AG08396 (cell line): ENCODE measurements at places on chromosomes 7 and 10.

DNA sequence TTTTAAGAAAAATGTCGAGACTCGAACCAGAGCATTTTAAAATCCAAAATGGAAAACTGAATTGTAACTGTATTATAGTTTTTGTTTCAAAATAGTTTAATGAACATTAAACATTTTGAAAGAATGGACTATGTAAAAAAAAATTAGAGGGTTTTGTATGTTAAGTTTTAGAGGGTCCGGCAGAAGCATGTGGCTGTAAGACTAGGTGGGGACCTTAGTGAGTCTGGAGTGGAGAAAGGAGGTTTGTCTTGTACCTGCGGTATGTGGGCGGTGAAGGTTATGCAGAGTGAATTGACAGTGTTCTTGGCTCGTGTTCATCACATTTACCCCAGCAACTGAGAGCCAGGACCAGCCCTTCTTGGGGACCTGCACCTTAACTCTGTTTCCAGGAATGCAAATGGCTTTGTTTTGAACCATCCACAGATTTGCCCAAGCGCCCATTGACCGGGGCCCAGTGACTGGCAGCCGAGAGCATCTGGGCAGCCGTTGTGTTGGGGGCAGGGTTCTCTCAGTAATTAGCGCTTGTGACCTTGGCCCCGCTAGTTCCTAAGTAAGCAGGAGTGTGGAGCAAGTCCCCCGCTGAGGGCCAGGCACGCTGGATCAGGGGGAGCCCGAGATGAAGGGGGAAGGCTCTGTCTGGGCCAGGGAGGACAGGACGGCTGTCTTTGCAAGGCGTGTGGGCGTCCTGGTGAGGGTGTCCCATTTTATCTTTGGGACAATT is 1.4 kb upstream of the KLF6 start:
- DNase-seq, result no peak

GRCh38 chr7:69670701-69671100 is 72.4 kb downstream of the AUTS2 start:
- no peak for DNase-seq

GRCh38 chr10:31959461-31960173 is 31.0 kb upstream of the ARHGAP12 start:
- no peak for DNase-seq

- peak; percentile 79 for DNase-seq
Observed at GRCh38 chr10:97210543-97210960, 24.8 kb upstream of the SLIT1 start.

DNA sequence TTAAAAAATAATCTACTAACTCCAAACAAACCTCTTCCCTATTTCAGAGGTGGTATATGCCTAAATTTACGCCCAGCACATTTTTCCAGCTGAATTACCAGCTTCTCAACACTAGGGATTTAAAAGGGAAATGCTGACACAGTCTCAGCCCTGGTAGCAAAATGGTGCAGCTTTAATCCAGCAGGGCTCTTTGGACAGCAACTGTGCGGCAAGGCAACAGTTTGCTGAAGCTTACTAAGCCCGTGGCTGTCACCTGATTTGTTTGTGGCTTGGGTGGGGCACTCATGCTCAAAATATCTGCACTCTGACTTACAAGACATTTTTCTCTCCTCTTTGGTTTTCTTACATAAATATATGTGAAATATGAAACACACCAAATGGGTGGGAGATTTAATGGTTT is 206.7 kb downstream of the POU6F2 start:
- DNase-seq, result no peak

GRCh38 chr10:29849126-29849833 is 210.1 kb downstream of the JCAD start:
- peak; percentile 64 for DNase-seq

DNA sequence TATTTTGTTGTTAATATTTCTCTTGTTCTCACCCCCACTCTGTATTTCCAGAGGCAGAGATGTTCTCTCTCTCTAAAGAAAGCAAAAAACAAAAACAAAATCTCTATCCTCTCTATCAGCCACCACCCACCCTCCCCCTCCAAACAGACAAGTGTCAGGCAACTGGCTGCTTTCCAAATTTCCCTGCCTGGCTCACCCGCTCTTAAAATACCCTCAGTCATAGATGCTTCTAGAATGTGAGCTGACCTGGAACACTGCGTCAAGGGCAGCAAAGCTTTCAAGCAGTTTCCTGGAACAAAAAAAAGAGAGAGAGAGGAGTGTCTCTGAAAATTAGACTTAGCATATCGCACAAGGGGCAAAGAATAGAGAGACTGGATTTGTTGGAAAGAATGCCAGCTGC is 341.0 kb upstream of the ZMIZ1 start:
- DNase-seq, result no peak

DNA sequence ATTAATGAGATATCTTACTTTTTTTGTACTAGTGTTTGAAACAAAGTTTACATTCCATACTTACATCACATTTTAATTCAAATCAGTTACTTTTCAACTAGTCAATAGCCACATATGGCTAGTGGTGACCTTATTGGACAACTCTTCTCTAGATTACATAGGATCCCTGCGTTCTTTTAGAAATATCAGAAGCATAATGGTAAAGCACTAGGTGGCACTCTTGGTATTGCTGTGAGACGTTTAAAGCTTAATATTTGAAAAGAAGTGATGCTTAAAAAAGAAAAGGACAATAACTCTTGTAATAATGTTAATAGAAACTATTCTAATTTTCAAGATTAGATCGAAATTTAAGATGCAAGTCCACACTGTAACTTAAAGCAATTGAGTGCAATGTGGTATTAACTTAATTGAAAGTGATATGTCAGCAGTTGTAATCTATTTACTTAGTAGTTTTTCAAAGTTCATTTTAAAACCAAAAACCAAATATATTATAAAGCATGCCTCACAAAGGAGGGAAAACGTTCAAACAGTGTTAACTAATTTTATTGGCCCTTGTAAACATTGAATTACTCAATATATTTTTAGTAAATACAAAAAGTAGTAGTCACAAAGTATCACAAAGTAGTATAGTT is 339.1 kb downstream of the ATRNL1 start:
- no peak for DNase-seq

DNA sequence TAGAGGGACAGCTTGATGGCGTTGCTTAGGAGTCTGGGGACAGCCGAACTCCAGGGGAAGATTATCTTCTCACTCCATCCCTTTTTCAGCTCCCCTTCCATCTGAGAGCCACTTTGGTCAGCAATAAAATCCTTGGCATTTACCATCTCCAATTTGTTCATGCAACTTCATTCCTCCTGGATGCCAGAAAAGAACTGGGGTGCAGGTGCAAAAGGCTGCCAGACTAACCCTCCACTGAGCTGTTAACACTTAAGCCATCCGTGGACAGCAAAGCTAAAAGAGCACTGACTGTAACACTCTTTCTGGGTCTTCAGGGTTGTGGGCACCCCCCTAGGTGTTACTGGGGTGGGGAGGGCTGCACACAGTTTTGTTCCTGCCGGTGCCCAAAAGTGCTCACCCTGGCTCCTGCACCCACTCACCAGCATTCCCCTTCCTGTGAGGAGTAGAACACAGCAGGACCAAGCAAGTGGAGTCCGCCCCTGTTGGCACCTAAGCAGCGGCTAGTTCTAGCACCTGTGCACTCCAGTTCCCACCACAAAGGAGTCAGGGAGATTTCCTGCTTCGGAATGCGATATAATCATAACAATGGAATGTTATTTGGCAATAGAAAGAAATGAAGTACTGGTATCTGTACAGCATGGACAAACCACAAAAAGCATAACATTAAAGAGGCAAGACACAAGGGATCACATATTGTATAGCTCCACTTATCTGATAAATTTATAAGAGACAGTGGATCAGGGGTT is 95.1 kb downstream of the NPY start:
- peak; percentile 13 for DNase-seq

- no peak for DNase-seq
Observed at GRCh38 chr7:112283382-112283910, 77.0 kb downstream of the ZNF277 start.

DNA sequence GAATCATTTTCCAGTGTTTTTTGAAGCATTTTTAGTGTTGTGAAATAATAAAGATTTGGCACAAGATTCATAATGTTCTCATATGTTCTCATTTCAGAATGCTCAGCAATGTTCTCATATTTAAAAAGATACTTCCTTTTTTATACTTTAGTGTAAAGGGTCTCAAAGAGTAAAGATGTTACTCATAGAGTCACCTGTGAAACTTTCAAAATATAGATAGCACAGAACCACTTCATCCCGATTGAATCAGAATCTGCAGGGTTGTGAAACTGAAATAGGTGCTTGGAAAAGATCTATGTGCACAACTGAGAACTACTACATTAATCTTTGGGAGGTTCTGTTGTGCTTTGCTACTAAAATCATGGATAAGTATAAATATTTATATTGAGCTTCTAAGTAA is 144.7 kb downstream of the MDFIC start:
- DNase-seq, result no peak

GRCh38 chr7:28988810-28989209 is 30.7 kb upstream of the TRIL start:
- peak; percentile 73 for DNase-seq

GRCh38 chr7:158303121-158303520 is 284.5 kb downstream of the PTPRN2 start:
- no peak for DNase-seq

- no peak for DNase-seq
Observed at GRCh38 chr10:20673175-20673574, 223.9 kb downstream of the NEBL start.

- DNase-seq, result no peak
Observed at GRCh38 chr10:23604613-23605012, 165.7 kb downstream of the OTUD1 start.

GRCh38 chr7:134016223-134016941 is 110.8 kb upstream of the LRGUK start:
- DNase-seq, result peak; percentile 27

DNA sequence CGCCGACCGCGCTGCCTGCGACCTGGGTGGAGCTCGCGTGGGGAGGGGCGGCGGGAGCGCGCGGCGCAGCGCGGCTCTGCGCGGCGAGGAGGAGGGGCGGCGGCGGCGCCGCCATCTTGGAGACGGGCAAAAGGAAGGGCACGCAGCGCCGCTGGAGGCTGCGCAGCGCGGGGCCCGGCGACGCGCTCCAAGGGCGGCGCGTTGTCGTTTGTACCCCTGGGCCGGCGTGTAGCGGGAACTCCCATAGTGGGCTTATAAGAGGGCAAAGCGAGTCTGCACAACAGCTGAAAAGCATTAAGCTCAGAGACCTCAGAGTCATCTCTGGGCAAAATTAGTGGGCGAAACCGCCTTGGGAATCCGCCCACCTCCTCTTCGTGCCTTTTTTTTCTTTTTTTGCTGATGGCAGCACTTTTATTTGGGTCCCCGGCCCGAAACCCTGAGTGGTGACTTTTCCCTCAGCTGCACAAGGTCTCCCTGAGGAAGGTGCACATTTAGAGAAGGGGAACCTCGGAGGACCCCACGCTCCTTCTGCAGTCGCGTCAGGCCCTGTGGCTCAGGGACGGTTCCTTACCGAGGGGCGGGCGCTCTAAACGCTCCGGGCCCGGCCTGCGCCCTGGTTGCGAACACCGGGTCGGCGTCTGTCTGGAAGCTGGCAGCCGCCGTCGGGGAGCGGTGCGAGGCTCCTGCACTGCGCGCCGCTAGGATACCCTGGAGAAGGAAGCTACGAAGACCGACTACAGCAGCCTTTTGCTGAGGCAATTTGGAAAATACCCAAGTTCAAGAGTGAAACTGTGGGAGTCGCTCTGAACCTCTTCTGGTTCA is 428 bp upstream of the MCMBP start:
- DNase-seq, result peak; percentile 93

DNA sequence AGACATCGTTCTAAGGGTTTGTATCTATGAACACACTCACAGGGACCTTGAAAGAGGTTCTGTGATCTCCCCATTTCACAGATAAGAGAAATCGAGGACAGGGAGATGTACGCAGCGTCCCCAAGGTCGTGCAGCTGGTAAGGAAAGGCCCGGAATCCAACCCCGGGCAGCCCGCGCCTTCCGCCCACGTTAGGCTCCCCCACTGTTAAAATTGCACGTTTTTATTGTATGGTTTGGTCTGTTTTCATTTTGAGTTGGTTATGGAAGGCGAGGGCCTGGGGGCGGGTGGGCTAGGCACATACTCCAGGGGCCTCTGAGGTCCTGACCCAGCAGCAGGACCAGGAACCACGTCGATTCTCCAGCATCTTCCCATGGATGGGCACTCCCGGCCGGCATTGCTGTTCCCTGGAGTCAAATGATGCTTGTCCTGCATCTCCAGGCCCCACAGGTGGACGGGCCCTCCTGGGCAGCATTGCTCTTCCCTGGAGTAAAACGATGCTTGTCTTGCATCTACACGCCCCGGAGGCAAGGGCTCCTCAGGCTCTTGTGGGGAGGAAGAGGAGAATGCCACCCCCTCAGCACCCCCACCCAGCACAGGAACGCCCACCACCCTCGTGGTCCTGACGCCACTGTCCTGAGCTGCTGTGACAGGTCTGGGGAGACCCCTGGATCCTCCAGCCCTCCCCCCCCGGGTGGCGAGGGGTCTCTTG is 65.9 kb downstream of the PDGFA start:
- DNase-seq, result no peak

GRCh38 chr10:118955531-118955930 is 74.0 kb upstream of the NANOS1 start:
- no peak for DNase-seq

DNA sequence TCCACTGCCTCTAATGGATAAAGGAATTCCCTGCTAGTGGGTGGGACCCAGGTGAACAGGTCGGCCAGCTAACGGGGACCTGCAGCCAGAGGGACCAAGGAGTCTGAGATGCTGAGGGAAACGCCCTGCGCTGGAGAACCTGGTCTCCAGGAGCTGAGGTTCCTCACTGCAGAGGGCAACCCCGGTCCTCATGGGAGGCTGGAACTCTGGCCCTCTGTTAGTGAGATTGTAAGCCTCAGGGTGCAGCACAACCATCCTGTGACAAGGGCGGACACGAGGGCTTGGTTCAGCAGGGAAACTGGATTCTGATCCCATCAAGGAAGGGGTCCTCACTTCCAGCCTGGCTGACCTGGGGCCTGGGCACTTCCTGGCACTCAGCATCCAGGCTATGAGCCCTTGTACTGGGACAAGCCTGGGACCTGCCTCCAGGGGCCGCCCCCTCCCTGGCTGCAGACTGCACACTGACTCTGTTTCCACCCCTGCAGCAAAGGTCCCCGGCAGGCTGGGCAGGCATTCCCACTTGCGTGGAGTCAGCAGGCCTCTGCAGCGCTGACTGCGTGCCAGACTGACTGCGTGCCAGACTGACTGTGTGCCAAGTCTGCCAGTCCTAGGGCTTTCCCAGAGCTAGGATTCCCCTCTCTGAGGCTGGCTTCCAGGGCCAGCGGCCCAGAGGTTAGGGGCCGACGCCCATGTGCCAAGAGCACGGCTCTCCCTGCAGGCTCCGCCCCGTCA is 143.2 kb downstream of the MAPK8 start:
- DNase-seq, result no peak

DNA sequence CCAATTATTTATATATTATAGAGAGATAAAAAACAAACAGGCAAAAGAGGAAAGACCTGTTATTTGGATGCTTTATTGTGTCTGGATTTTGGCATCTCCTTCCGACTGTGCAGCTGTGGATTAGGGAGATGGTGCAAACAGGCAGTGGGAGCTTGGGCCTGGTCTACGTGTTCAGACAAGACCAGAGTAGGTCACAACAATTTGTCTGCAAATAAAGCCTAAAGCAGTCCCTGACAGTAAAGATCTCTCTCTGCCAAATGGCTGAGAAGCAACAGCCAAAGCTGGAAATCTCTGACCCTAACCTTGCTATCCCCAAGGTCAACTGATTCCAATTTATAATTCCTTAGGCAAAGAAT is 82.0 kb downstream of the ABLIM1 start:
- no peak for DNase-seq
